ENCODE measurements at places on chromosomes 2 and 18. TPM values are rescaled to one million over a fixed set of nuclear protein-coding genes. Genes with fewer than 3 reads are reported as not detected.
A peak's percentile ranks its signal among the peaks of the same experiment; 100 is the strongest.

The CYS1 gene
- 0.45 TPM for total RNA-seq

The L3MBTL4 gene
- 2.9 TPM for total RNA-seq

The DAPL1 gene
- 1.6 TPM for total RNA-seq

The ANKRD36B gene
- 278 TPM for total RNA-seq

The RNF149 gene
- 69.5 TPM for total RNA-seq

The IFT172 gene
- 48.3 TPM for total RNA-seq

The AMER3 gene
- 25.7 TPM for total RNA-seq

The ELOA2 gene
- total RNA-seq: not detected

The PAX8 gene
- not detected for total RNA-seq

The MYCN gene
- 39.5 TPM for total RNA-seq

The CXCR4 gene
- 110 TPM for total RNA-seq

The UGT1A8 gene
- not detected for total RNA-seq

The TRIM54 gene
- 1.2 TPM for total RNA-seq

- no peak for DNase-seq
Observed at GRCh38 chr2:96389736-96390135, 54.2 kb downstream of the NCAPH start.

DNA sequence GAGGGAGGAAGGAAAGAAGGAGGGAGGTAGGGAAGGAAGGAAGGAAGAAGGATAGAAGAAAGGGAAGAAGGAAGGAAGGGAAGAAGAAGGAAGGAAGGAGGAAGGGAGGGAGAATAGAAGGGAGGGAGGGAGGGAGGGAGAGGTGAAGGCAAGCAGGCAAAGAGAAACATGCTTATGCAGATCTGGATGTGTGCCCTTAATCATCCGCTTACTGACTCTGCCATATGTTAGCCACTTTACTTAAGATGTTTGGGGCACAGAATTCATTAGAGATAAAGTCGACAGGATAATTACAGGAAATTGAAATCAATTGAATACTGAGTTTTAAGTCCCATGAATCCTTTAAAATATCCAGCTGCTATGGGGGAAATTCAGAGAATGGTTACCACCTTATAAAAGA, 334.2 kb downstream of the GRB14 start:
- DNase-seq: peak; percentile 7

GRCh38 chr2:98067160-98067559, 19.8 kb upstream of the VWA3B start:
- no peak for DNase-seq

GRCh38 chr18:2091937-2092336, 479.4 kb downstream of the METTL4 start:
- DNase-seq: no peak

- peak; percentile 21 for DNase-seq
Observed at GRCh38 chr18:70931942-70932814, 643.3 kb downstream of the SOCS6 start.

DNA sequence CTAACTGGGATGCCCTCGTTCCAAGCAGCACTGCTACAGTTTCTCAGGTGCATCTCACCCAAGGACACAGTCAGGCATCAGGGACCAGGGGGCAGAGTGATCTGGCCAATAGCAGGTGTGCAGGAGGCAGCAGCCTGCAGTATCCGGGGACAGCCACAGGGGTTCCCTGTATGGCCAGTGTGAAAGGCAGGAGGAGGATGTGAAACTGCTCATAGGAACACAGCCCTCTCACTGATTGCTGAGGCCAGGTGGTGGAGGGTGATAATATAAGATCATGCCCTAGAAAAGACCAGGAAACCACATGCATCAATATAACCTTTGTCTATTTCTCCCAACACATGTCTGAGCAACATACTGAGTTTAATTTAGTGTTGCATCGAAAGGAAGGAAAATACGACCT, 112.7 kb upstream of the TACR1 start:
- no peak for DNase-seq

- no peak for DNase-seq
Observed at GRCh38 chr2:234512884-234513669, 16.2 kb upstream of the ARL4C start.

DNA sequence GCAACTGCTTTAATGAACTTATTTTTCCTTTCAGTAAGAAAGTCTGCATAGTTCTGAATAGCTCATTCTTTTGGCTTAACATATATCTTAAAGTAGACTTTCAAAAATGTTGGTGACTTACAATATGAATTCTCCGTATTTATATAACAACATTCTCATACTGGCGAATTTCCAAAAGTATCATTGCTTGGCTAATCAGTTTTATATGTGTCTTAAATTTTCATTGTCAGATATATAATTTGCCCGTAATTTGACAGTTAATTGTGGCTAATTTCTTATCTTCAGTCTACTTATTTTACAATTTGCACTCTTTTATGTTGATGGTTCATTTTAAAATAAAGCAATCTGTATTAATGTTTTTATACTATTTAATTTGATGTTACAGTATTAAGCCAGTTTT, 144.9 kb downstream of the ATP9B start:
- DNase-seq: no peak

- DNase-seq: no peak
Observed at GRCh38 chr18:9928646-9929259, 14.9 kb downstream of the VAPA start.

DNA sequence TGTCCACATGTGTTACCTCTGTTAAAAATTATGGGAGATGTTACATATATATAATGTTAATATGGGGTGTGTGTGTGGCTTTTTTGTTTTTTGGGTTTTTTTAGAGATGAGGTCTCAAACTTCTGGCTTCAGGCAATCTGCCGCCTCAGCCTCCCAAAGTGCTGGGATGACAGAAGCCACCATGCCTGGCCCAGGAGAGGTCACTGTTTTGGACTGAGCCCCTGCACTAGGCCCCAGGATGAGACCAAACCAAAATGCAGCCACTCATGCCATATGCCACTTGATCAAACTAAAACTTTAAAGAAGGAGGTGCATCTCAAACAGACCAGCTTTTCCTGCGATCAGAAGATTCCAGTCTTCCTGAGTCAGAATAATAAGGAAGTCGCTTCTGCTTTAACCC, 2.5 kb downstream of the ADI1 start:
- no peak for DNase-seq

DNA sequence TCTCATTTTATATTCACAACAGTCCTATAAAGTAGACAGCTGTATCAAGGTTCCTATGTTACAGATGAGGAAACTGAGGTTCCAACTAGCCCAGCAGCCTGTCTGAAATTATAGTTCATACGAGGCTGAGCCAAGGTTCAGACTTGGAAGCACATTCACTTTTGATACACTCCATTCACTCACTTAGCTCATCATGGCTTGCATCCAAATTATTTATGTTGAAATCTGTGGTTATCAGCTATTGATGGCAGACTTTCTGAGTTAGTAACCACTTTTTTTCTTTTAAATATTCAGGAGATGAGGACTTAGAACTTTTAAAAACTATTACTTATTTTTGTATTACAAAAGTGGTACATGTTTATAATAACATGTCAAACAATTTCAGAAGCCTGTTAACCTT, 188.2 kb downstream of the MTX2 start:
- no peak for DNase-seq

DNA sequence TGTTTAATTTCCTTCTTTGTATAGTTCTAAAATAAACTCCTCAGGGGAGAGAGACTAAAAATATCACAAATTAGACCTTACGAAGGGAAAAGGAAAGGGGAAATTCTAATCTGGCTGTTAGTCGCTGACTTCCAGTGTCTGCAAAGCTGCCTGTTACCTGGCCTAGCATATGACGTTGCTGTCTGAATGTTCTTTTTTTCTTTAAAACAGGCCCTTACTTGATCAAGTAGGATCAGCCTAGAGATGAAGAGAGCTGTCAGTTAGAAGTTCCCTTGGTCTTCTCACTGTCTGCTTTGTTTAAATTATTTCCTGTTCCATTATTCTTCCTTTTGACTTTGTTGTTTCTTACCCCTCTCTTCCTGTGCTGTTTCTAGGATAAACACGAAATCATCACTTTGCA, 11.2 kb downstream of the NCK2 start:
- no peak for DNase-seq

- DNase-seq: no peak
Observed at GRCh38 chr2:150450765-150451164, 36.7 kb downstream of the RND3 start.

DNA sequence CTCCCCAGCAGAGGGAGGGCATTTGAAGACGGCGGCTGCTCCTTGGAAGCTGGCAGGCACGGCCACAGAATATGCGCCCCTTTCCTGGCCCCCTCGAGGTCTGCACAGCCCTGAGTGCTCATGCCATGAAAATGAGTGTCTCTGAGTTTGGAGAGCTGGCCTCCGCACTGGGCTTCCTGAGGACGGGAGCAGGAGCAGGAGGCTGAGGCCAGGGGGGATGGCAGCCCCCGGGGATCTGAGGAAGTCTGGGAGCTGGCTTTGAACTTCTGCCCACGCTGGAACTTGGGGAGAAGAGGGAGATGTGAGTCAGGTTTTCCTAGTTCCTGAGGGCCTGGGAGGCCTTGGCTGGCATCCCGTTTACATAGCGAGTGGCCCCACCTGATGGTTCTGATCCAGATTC, 47.0 kb downstream of the RRM2 start:
- no peak for DNase-seq

GRCh38 chr2:239826786-239827522, 198.2 kb downstream of the NDUFA10 start:
- DNase-seq: no peak

DNA sequence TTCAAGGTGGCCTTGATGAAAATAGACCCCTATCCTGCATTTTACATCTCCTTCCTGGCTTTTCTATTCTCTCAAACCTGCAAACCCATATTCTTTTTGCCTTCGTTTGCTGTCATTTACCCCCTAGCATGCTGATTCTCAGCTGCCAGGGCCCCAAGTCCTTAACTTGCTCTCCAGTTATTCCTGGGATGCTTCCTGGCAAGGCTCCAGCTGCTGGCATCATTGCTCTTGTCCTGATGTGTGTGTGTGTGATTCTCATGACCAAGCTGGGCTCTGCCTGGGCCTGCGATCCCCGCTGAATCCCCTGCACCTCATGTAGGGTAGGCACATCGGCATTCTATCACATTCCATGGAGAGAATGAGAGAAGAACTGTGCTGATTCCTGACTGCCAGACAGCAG, 11.9 kb downstream of the NPAS2 start:
- DNase-seq: no peak

GRCh38 chr2:108942888-108943287, 46.1 kb downstream of the EDAR start:
- DNase-seq: no peak

GRCh38 chr18:572091-572830, 7.9 kb upstream of the CETN1 start:
- no peak for DNase-seq

DNA sequence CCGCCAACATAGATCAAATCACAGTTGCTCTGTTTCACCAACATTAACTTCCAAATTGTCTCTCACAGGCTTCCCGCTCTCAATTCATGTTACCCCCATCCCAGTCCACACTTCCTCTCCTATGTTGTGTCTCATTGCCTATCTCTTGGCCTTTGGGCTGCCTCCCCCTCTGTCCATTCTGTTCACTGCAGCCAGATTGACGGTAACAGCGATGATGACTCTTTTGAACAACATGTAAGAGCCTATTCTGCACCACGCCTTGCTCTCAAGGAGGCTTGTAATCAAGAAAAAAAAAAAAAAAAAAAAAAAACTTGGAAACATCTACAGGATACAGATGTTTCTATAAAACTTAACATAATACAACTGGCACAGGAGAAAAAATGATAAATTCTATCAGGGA, 77.3 kb upstream of the RMDN2 start:
- DNase-seq: no peak

GRCh38 chr2:173898178-173898668, 67.0 kb downstream of the SP3 start:
- no peak for DNase-seq

DNA sequence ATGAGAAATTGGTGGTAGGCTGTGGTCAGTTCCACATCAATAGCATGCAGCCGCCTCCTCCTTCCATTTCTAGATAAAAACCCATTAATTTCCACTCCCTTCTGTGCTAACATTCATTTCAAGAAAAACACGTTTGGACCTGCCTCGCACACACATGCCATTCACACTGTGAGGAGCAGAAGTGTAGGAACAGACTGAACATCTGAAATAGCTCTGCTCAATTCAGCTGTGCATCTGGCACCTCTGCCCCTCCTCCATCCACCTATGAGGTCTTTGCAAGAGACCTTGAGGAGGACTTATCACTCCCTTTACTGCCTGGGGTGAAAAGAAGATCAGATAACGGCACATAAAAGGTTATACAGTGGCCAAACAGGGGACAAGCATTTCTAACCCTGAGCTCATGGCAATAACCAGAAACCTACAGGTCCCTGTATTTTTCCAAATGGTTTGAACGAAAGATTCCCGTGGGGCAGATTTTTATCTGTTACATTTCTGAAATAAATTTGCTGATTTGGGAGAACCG, 30.8 kb upstream of the LRP2 start:
- DNase-seq: no peak

GRCh38 chr18:42937436-42937835, 178.0 kb downstream of the RIT2 start:
- DNase-seq: no peak

- no peak for DNase-seq
Observed at GRCh38 chr2:68736086-68736485, 1.5 kb downstream of the ARHGAP25 start.

- no peak for DNase-seq
Observed at GRCh38 chr18:28189400-28190239, 12.7 kb upstream of the CDH2 start.

GRCh38 chr2:56227811-56228210, 44.0 kb downstream of the CCDC85A start:
- no peak for DNase-seq

GRCh38 chr2:85723707-85724360, 29.7 kb downstream of the GNLY start:
- no peak for DNase-seq

GRCh38 chr2:178404368-178404767, 46.6 kb downstream of the PRKRA start:
- no peak for DNase-seq

GRCh38 chr2:39881948-39882347, 102.9 kb upstream of the THUMPD2 start:
- DNase-seq: no peak

DNA sequence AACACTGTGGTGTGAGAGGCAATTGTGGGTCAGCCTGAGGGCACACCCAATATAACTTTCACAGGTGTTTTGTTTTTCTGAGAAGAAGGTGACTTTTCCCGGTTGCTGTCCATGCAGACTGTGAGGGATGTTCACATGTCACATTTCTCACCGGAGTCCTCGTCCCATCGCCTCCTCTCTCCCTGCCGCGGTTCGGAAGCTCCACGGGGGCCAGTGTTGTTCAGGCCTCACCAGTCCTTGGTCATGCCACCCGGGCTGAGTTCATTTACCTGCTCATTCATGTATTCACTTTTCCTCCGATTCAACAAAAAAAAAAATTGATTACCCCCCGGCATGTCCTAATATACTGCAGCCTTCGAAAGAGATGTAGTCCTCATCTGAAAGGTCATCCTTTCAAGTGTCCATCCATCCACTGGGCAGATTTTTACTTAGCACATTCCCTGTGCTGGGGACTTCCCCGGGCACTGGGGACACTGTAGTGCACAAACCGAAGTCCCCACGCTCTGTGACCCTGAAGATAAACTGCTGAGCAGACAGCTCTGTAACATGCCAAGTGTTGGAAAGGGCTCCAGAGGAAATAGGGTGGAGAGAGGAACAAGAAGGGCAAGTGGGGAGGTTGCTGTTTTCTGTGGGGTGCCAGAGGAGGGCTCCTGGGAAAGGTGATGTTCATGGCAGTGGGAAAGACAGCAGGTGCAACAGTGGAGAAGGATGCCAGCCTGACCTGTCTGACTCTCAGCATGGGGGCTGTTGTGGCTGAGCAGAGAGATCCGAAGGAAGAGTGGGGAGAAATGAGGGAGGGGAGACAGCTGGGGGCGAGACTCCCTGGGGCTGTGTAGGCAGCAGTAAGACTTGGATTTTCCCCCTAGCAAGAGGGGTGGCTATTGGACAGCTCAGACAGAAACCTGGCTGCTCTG, 22.4 kb downstream of the LRRFIP1 start:
- no peak for DNase-seq

- DNase-seq: no peak
Observed at GRCh38 chr2:241560162-241560882, 1.8 kb downstream of the BOK start.
